ENCODE measurements at places on chromosomes 3 and 15.

DNA sequence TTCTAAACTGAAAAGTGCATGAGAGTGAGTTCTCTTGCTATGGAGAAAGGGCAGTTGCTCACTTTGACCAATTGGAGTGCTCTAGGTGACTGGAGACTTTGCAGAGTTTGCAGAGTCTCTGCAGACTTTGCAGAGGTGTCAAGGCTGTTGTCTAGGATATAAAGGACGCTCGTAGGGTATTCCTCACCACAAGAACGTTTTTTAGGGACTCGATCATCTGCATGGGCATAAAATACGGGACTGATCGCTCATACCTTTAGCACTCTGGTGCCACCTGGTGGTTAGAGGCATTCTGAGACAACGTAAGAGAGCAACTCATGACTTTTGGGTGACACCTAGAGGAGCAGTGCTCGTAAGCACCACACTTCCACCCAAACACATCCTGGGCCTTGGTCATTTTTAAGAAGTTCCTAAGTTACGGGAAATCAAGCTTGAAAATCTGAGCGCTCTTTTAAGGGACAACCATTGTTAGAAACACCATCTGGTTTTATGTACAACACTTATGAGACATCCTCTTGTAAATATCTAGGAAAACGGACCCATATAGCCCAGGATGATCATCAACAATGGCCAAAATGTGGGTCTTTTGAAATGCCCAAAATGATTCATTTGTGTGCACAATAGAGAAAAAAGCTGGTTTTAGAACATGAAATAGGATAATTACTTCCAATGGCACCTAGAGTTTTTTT is 51.6 kb upstream of the XCR1 start:
- DNase-seq, result peak; percentile 93

GRCh38 chr3:114687151-114687550 is 393.3 kb downstream of the TIGIT start:
- DNase-seq, result no peak

DNA sequence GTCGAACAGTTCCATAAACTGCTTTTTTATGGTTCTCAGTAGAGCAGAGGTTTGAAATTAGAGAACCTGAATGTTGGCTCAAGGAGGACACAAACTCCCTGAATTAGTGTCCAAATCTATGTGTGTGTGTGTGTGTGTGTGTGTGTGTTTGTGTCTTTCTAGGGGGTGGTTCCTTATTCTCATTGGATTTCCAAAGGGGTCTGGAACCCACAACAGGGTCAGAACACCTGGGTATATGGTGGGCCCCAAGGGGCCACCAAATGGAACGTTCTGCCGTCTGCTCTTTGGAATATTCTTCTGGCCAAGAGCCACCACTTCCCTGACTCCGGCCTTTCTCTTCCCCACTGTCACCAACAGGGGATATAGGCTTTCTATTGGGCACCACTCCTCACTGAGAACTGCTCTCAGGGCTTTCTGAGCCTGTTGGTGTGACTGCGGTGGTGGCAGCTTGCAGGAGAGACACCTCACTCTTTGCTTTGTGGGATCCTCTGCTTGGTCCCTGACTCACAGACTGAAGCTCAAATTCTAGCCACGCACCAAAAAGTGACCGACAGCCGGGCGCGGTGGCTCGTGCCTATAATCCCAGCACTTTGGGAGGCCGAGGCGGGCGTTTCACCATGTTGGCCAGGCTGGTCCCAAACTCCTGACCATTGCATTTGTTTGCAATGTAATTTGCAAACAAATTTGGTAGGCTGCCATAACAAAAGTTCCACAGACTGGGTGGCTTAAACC is 47.5 kb upstream of the IDH2 start:
- no peak for DNase-seq

DNA sequence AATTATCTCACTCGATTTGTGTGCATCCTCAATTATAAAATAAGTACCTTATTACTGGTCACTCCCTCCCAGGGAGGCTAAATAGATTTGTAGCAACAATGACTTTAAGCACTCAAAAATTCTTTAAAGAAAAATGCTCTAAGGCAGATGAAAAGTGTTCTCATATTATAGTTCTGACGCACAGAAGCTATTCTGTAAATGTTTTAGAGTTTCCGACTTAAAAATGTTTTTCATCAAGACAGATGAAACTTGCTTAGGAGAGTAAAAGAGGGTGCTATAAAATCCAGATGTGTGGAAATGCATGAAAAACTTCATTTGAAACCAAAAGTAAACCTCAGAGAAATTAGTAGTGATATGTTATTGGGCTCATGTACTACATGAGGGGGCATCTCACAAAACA is 398.4 kb upstream of the KCNMB2 start:
- no peak for DNase-seq

- DNase-seq, result no peak
These were observed 25.4 kb downstream of the AADAC start for GRCh38 chr3:151839313-151839631.

GRCh38 chr3:38026856-38027255 is 2.6 kb downstream of the PLCD1 start:
- DNase-seq, result no peak

DNA sequence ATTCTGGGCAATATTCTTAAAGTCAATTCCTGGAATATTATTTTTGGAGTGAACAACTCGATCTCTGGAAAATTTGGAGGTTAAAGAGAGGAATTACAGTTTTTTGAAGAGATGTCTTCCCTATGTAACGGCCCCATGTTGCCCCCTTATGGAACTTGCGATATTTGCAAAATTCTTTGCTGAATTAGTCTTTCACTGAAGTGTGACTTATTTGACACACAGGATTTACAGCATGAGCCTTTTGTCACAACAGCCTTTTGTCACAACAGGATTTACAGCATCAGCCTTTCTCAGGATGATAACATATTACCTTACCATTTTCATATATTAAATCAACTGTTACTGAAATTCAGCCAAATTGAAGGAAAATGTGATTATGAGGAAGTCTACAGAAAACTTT is 37.8 kb upstream of the SPTSSB start:
- DNase-seq, result peak; percentile 54

Data from CD4-positive, alpha-beta T cell treated with Interleukin-15 for 4 hours (primary cell).